Osteocyte (in vitro differentiated cells): ENCODE measurements at places on chromosomes 2 and 18. TPM values are rescaled to one million over a fixed set of nuclear protein-coding genes. Genes with fewer than 3 reads are reported as not detected.

DNA sequence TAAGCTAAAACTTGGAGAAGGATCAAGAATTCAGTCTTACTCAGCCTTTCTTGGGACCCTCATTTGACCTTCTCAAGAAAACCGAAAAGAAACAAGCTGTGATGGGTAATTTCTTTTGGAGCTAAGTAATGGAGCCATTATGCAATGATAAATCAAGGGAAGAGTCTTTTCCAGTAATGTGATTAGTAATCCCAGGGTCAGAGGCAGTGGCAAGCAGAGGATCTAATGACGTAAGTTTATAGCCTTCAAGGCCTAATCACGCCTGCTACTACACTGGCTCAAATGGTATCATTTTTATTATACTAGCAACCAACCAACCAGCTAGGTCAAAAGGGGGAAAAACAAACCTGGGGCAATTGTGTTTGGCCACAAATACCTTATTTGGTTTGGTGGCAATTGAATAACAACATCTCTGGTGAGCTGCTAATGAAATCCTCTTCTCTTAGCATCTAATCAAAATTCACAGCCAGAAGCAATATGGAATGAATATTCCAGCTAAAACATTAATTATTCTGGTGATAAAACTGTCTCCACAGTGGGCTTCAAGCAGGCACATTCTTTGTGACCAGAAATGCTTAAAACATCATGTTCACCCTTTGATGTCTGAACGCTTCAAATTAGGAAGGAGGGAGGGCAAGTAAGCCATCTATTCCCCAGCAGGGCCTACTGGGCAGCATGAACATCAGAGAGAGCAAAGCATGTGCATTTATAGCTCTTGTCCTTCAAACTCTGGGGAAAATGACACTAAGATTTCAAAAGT lies 114.9 kb upstream of the SULT1C3 start:
- no peaks in the 10 kb centered on the region for H3K4me1 ChIP-seq
- no peak overlapping the region for H3K27ac ChIP-seq
- no peaks in the 10 kb centered on the region for H3K36me3 ChIP-seq
- no peak overlapping the region for H3K4me3 ChIP-seq
- peaks cover 41% of the 10 kb centered on the region for H3K27me3 ChIP-seq

- no peak overlapping the region for H3K27ac ChIP-seq
- H3K4me3 ChIP-seq = no peak overlapping the region
- DNase-seq = no peak
- peaks cover 2% of the 10 kb centered on the region for H3K36me3 ChIP-seq
- H3K4me1 ChIP-seq = no peaks in the 10 kb centered on the region
- peaks cover 36% of the 10 kb centered on the region for H3K27me3 ChIP-seq
These were observed 127.8 kb downstream of the ESCO1 start for GRCh38 chr18:21472741-21473140.

DNA sequence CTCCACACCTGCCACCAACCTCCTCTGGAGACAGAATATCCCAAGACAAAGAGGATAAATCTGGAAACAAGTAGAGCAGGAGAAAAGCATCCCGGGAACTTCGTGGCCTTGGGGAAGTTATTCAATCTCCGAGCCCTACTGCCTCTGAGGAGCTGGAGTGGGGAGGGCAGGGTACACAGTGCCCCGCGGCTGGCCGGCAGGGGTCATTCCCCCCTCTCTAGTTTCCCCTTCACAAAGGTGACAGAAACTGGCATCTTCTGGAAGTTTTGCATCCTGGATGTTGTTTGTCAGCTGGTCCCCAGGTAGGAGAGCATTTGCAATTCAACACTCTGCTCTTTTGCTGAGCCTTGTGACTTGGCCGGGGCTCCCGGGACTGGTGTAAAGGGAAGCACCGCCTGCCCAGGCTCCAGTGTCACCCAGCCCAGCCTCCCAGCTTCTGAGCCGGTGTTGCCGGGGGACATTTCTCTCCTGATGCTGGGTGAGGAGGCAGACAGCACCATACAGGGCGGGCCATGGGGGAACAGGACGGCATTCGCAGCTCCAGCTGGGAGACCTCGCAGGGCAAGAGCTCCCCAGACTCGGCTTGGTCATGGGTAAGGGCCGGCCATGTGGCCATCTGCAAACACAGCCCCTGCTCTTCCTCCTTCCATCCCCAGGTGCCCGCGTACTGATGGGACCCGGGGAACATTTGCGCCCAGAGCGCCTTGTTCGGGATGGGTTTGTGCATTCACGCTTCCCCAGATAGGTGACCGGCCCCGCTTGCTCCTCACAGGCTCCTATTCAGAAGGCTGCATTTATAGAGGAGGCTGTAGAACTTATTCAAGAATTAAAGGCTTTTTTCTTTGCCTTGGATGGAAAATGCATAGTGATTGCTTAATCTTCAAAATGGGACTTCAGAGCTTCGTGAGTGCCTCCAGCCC lies 7.4 kb upstream of the NTSR2 start:
- no peaks in the 10 kb centered on the region for H3K36me3 ChIP-seq
- peaks cover 14% of the 10 kb centered on the region for H3K4me1 ChIP-seq
- no peak overlapping the region for H3K4me3 ChIP-seq

DNA sequence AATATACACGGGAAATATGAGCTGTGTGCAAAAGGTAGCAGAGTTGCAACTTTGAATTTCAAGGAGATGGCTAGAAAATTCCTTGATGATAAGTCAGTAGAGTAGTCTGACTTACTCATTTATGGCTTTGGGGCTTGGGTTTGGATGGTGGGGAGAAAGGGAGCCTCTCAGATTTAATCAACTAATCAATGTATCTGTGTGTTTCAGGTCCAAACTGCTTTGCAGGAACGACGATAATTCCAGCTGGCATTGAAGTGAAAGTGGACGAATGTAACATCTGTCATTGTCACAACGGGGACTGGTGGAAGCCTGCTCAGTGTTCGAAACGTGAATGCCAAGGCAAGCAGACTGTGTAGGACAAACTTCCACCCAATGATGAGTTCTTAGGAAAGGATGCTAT lies 164.6 kb downstream of the VWC2L start:
- H3K4me3 ChIP-seq = no peak overlapping the region
- H3K27me3 ChIP-seq = no peaks in the 10 kb centered on the region
- DNase-seq = no peak
- no peaks in the 10 kb centered on the region for H3K36me3 ChIP-seq

DNA sequence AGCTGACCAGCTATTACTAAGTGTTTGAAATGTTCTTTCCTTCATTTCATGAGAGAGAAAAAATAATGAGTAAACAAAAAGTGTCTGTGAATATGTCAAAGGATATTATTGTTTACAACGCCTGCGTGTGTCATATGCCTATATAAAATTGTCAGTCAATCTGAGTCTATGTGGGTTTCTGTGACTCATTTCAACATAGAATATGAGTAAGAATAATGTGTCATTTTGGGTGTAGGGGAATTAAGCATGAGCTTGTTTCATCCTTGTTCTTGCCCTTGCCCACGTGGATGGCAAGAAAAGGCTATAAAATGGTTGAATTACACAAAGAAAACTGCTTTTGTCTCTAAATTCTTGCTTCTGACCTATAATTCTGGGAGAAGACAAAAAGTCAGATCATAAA lies 466.0 kb downstream of the PTH2R start:
- H3K36me3 ChIP-seq = no peaks in the 10 kb centered on the region
- H3K27ac ChIP-seq = no peak overlapping the region
- no peaks in the 10 kb centered on the region for H3K4me1 ChIP-seq
- no peaks in the 10 kb centered on the region for H3K27me3 ChIP-seq
- no peak for DNase-seq

- peaks cover 9% of the 10 kb centered on the region for H3K4me1 ChIP-seq
- no peak overlapping the region for H3K4me3 ChIP-seq
- no peak for DNase-seq
- H3K27me3 ChIP-seq = no peaks in the 10 kb centered on the region
These were observed 10.0 kb downstream of the FAP start for GRCh38 chr2:162233197-162233596.

- no peak for DNase-seq
- no peaks in the 10 kb centered on the region for H3K36me3 ChIP-seq
- no peak overlapping the region for H3K4me3 ChIP-seq
- no peaks in the 10 kb centered on the region for H3K4me1 ChIP-seq
- no peak overlapping the region for H3K27ac ChIP-seq
These were observed 622.1 kb upstream of the ID2 start for GRCh38 chr2:8059794-8060193.

DNA sequence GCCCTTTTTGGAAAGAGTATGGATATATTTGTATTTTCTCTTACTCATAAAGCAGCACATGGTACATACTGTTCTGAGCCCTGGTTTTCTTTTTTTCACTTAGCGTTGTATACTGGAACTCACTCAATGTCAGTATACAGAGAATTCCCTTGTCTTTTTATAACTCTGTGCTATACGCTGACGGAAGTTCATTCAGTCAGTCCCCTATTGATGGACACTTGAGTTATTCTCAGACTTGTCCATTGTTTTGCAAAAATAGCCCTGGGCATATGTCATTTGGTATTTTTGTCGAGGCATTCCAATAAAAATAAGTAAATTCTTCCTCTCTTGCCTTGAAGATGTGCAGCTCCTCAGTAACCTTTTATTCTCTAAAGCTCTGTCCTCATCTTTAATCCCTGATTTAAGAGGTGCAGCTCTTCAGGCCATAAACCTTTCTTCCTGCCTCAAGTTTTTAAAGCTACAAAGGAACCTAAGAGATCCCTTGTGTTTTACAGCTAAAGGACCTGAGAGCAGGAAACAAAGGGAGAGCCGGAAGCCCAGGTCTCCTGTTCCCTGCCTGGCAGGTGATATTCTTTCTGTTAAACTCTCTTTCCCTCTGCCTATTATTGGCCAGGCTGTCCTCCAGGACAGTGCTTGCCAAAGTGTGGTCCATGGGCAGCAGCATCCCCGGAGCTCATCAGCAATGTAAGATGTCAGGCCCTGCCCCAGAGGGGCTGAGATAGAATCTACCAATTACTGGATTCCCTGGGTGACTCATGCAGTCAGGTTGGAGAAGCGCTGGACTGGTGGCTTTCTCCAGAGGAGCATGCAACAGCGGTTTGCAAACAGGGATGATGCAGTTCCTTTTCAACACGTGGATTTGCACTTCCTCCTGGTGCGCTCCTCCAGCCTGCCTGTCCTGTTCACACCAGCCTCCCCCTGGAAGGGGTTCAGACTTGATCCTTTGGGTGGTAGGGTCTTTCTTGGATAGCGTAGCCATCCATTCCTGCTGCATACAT lies 158.0 kb downstream of the NEDD4L start:
- peaks cover 23% of the 10 kb centered on the region for H3K4me1 ChIP-seq
- no peak overlapping the region for H3K4me3 ChIP-seq
- H3K36me3 ChIP-seq = no peaks in the 10 kb centered on the region
- H3K27me3 ChIP-seq = no peaks in the 10 kb centered on the region

GRCh38 chr18:5449858-5450509 lies 93.8 kb downstream of the EPB41L3 start:
- no peak for DNase-seq
- no peaks in the 10 kb centered on the region for H3K4me1 ChIP-seq
- no peak overlapping the region for H3K27ac ChIP-seq

- peaks cover 19% of the 10 kb centered on the region for H3K4me1 ChIP-seq
- no peak overlapping the region for H3K27ac ChIP-seq
- H3K4me3 ChIP-seq = no peak overlapping the region
These were observed 17.1 kb upstream of the ANTXR1 start for GRCh38 chr2:68995916-68996315.

DNA sequence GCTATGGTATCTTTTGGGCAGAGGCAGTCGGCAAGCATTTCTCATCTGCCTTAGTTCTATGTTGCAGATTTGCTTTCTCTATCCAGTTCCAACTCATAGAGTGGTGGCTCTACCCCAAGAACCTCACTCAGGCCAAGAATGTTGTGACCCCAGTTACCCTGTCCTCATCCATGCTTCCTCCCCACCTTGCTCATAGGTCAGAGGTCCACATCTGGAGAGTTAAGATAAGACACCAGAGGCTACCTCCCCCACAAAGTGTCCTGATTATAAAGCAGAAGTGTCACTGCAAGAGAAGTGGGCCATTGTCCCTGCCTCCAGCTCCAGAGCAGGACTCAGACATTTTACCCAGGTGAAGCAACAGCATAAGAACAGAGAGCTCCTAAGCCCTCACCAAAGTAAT lies 276.8 kb upstream of the CHST9 start:
- H3K4me1 ChIP-seq = no peaks in the 10 kb centered on the region
- H3K4me3 ChIP-seq = no peak overlapping the region
- no peak for DNase-seq
- H3K36me3 ChIP-seq = no peaks in the 10 kb centered on the region
- H3K27me3 ChIP-seq = peaks cover 29% of the 10 kb centered on the region

DNA sequence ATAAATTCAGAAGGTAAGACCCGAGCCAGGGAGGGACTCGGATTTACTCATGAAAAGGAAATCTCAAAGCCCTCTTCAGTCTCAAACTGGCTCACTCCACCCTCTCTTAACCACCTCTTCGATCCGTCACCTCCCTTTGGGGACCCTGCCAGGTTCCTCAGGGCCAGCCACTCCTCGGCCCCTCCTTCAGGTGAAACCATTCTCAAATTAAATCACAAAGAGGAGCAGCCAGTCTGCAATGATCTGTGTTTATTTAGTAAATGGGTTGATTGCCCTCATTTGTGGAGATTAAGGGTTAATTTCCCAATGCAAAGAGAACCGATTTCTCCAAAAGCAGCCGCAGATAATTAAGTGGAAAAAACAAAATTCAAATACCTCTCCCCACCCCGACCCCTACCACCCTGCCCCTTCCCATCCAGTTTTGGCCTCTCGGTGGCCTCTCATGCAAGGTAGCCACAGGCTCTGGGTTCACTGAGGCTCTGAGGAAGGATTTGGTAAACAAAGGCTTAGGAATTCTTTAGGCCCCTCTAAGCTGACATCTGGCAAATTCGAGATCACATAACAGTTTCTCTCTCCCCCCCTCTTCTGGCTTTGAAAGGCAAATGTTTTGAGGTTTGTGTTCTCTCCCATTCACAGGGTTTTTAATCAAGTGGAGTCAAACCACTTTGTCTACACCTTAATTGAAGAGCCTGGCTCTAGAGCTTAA lies 10.3 kb upstream of the FZD7 start:
- no peak for DNase-seq
- H3K4me1 ChIP-seq = peaks cover 4% of the 10 kb centered on the region
- no peak overlapping the region for H3K27ac ChIP-seq
- H3K27me3 ChIP-seq = no peaks in the 10 kb centered on the region
- H3K36me3 ChIP-seq = no peaks in the 10 kb centered on the region

- H3K27me3 ChIP-seq = no peaks in the 10 kb centered on the region
- no peaks in the 10 kb centered on the region for H3K36me3 ChIP-seq
- DNase-seq = peak; percentile 83
These were observed 62.8 kb upstream of the HDAC4 start for GRCh38 chr2:239463541-239464165.

DNA sequence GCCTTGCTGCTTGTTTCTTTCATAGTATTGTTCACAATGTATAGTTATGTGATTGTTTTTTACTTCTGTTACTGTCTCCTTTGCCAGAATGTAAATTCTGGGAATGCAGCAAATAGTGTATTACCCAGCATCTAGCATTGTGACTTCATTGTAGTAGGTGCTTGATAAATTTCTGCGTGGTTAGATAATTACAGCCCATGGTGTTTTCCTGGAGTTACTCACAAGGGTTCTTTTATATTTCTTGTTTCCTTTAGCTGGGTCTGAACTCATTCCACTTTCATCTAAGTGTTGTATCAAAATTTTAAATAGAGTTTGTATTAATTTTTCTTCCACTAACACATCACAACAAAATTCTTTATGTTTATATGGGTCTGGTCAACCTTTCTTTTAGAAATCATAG lies 132.6 kb downstream of the MAP4K4 start:
- no peak overlapping the region for H3K27ac ChIP-seq
- H3K4me1 ChIP-seq = peaks cover 41% of the 10 kb centered on the region
- peaks cover 32% of the 10 kb centered on the region for H3K36me3 ChIP-seq
- no peaks in the 10 kb centered on the region for H3K27me3 ChIP-seq

- peaks cover 5% of the 10 kb centered on the region for H3K4me1 ChIP-seq
- no peaks in the 10 kb centered on the region for H3K27me3 ChIP-seq
- no peak overlapping the region for H3K27ac ChIP-seq
- no peak for DNase-seq
- no peak overlapping the region for H3K4me3 ChIP-seq
- no peaks in the 10 kb centered on the region for H3K36me3 ChIP-seq
These were observed 7.6 kb upstream of the METTL21A start for GRCh38 chr2:207632575-207633493.

CD226 gene
- total RNA-seq = 0.46 and 0.81 TPM in 2 replicates
